ENCODE measurements at places on chromosomes 6 and 20.

DNA sequence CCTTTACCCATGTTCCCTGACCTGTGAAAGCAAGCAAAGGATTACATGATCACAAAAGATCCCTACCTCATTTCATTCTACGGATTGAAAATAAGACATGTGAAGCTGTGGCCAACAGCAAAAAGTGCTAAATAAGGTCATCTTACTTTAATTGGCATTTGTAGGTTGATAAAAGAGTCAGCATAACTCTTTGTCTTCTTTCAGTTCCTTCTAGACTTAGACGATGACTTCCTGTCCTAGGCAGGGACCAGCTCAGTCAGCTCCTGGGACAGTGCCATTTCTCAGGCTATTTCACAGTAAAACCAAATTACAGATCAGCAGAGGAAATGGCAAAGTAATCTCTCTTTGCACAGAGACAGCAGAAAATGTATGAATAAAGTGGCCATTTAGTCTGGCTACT is 480.7 kb downstream of the RFPL4B start:
- DNase-seq: peak; percentile 38

DNA sequence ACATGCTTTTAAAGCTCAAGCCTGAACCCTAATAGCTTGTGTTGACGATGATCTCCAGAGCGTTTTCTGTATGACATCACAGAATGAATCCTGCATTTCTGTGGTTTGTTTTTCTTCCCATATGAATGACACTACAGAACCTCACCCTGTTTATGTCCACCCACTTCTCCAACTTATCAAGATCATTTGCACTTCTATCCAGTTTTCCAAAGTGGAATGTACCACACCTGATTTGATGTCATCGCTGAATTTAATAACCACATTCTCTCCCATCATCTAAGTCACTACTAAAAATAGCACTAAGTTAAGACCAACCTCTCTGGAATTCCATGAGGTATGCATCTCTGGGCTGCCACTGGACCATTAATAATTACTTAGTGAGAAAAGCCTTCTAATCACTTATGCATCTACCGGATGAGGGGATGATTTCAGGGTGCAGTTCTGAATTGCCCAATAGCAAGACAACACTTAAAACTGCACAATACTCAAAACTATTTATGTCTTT is 33.3 kb upstream of the CITED2 start:
- no peak for DNase-seq

- DNase-seq: no peak
These were observed 72.9 kb downstream of the TOX2 start for GRCh38 chr20:43987531-43987930.

GRCh38 chr6:47195011-47195650 is 114.6 kb downstream of the TNFRSF21 start:
- DNase-seq: peak; percentile 69

DNA sequence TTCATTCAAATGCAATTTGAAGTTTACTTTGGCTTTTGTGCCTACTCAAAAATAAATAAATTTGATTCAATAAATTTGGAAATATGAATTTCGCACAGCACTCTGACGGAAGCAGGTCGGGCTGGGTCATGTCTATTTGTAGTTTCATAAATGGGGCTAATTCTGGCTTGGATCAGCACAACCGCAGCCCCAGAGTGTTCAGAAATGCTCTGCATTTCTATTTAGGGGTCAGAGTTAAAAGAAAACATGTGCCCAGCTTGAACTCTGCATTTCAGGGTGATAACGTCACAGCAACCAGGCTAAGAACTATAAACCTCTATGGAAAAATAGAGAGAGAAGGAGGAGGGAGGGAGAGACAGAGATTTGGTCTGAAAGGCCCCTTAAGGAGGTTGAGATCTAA is 480.9 kb upstream of the NOX3 start:
- peak; percentile 29 for DNase-seq

- no peak for DNase-seq
These were observed 19.4 kb downstream of the FAM50B start for GRCh38 chr6:3868544-3868943.

DNA sequence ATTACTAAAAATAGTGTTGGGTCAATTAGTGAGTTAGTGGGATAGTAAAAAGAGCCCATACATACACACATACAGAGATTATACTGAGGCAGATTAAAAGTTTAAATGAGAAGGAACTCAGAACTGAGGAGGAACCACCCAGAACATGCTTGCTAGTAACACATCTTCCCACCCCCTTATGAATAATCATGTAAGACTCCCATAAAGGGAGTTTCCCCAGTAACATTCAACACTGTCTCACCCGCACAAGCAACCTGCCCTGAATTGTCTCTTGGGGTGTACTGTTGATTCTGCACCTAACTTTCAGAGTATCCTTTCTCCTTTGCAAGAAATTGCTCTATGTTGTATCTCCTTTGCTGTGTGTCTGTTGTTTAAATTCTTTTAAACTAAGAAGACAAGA is 11.1 kb upstream of the HLA-DQB2 start:
- DNase-seq: no peak

DNA sequence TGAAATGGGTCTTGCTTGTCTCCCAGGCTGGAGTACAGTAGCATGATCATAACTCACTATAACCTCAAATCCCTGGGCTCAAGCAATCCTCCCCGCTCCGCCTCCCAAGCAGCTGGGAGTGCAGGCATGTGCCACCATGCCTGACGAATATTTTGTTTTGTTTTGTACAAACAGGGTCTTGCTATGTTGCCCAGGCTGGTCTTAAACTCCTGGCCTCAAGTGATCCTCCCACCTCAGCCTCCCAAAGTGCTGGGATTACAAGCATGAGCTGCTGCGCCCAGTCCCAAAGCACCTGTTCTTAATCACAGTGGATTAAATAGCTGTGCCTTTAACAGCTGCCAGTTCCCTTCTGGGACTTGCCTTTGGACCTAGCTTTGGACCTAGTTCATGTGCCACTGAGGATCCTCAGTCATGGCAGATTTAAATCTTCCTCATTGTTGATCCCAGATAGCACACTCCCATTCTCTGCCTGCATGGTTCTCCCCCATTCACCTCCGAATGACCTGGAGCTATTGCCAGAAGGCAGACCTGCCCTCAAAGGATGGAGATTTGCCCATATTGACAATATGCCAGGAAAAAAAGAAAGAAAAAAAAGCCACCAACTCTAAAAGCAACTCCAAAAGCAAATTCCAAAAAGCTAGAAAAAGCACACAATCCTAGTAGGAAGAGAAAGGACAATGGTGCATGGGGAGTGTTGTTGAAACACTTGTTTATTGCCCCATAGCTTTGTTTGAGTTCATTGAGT is 10.6 kb downstream of the POFUT1 start:
- DNase-seq: no peak

GRCh38 chr6:150134280-150134920 is 8.4 kb upstream of the PPP1R14C start:
- no peak for DNase-seq

GRCh38 chr6:96276305-96276704 is 245.3 kb upstream of the UFL1 start:
- DNase-seq: no peak

DNA sequence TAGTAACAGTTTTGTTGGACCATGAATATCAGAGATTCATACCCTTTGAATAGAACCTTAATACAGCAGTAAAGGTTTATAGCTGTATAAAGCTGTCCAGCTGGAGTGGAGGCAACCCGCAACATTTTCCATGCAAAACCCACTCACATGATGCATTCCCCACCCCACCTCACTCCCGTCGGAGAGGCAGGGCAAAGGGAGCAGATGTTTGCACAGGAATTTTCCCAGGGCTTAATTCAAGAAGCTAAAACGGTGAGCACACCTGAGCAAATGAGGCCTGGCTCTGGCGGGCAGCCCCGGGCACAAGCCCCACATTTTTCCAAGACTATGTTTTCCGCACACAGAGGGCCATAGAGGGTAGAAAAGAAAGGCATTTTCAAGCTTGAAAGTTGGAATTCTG is 191.7 kb downstream of the FOXC1 start:
- peak; percentile 71 for DNase-seq

DNA sequence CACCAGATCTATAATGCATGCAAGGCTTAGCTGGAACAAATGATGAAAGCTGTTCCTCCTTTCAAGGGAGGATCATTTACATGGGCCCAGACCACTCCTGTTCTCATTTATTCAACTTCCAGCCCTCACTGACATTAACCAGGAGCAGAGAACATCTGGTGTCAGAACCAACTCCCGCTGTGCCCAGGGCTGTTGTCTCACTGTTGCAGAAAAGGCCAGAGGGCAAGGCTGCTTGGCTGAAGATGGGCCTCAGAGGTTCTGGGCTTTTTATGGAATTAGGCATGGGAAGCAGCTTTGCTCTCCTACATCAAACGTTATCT is 164.2 kb downstream of the GMPR start:
- no peak for DNase-seq

GRCh38 chr6:166739976-166740318 is 112.9 kb upstream of the RPS6KA2 start:
- no peak for DNase-seq

- no peak for DNase-seq
These were observed 9.9 kb upstream of the ECT2L start for GRCh38 chr6:138785980-138786379.

DNA sequence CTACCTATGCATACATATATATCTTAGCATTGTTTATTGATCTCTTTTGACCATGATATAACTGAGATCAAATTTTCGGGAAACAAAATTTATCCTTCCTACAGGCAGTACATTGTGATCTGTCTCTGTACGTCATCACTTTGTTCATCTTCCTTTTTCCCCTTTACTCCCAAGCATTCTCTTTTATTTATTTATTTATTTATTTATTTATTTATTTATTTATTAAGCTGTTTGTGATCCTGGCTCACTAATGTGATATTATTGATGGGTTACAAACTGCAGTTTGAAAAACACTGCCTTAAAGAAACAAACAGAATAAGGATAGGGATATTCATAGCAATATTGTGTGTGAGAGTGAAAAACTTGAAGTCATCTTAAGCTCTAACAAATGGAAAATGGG is 51.2 kb downstream of the MACROD2 start:
- DNase-seq: no peak

GRCh38 chr6:30836431-30836866 is 47.9 kb upstream of the DDR1 start:
- peak; percentile 53 for DNase-seq

- no peak for DNase-seq
These were observed 6.5 kb downstream of the ASXL1 start for GRCh38 chr20:32364554-32365208.

DNA sequence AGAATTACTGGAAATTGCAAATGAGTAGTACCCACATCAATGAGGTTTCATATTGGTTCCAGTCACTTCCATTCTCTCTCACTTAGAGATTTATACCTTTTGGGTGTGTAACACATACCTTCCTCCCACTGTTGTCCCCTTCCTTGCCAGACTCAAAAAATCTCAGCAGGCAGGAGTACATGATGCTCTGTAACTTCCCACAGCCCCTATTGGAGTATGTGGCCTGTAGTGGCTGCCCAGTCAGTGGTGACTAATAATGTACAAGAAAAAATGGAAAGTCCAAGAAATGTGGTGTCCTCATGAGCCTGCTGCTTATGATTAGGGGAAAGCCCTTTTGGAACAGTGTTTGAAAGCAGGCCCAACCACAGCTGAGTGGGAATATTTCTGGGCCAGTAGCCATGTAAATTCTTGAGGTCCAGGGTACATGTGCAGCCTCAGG is 312.0 kb downstream of the ZFAND3 start:
- DNase-seq: peak; percentile 71

DNA sequence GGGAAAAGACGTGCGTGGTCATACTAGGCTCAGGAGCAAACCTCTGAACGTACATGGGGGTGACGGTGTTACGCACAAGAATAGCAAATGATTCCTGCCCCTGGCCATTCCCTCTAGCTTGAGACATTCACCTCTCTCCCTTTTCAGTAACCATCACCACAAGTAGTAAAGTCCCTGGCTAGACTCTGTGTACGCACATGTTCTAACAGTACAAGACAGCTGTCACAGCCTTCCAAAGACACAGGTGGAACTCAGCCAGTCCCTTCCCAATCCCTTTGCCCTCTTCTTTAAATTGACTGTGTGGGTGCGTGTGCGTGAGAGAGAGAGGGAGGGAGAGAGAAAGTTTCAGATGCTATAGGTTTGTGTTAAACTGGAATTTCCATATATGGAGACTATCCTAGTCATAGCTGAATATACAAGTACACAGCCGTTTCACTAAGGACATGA is 67.3 kb downstream of the LY86 start:
- DNase-seq: no peak

DNA sequence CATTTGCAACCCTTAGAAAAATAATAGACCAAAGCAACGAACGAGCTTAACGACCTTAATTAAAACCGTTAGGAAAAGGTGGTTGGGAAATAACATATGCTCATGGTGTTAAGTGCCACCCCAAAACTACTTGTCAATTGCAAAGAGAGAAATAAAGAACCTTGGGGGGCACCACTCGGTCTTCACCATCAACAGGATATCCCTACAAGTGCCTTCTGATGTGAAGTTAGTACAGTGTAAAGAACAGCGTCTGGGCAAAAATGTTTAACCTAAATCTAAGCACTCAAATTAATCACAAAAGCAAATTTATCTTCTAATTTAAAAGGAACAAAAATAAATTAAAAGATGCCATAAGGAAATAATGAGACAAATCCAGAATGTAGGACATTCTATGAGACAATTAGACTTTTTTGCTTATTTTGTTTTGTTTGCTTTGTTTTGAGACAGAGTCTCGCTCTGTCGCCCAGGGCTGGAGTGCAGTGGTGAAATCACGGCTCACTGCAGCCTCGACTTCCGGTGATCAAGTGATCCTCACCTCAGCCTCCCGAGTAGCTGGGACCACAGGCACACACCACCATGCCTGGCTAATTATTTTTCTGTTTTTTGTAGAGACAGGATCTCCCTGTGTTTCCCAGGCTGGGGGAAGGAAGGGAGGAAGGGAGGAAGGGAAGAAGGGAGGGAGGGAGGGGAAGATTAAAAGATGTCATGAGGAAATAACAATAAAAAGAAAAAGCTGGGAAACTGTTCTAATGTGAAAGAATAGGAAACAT is 41.3 kb upstream of the BTN3A2 start:
- DNase-seq: no peak

DNA sequence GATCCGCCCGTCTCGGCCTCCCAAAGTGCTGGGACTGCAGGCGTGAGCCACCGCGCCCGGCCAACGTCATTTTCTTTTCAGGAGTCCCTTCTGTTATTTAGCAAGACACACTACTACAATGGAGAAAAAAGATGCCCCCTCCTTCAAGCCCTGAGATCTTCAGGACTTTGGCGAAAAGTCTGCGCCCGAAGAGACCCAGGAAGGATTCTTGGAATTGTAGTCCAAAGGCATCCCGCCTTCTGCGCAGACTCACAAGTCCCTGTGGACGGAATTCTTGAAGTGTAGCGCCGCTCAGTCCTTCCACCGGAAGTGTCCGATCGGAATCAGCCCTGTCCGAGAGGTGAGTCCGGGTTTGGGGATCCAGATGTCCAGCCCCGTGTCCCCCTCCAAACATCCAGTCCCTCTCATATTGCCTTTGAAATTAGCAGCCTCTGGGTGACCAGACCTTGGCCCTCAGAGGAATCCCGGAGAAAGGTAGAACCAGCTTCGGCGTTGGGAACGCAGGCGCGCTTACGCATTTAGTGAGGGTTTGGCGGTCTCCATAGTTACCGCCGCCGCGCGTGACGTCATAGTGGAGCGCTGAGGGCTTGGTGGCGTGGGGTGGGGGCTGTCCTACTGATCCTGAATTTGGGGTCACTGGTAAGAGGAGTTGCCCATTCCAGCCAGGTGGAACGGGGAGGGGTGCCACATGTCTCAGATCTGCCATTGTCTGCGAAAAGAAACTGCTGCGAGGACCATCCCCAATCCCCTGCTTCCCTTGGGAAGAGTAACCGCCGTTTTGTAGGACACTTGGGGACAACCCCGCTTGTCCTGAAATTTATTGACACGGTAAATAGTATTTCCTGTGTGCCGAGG is 490 bp downstream of the ZNF165 start:
- peak; percentile 96 for DNase-seq
